ENCODE measurements at places on chromosomes 13 and 19.

DNA sequence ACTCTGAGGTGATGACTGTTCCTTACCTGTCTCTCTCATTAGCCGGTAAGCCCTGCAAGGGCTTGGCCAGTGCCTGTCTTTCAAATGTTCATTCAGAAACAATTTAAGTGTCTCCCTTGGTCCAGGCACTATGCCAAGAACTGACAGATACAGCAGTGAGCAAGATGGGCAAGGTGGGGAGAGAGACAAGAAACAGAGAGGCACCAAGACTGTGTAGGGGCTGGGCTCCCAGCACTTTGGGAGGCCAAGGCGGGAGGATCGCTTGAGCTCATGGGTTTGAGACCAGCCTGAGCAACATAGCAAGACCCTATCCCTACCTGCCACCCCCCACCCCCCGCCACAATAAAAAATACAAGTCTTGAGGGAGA lies 1.3 kb upstream of the CCNE1 start:
- DNase-seq, result no peak

DNA sequence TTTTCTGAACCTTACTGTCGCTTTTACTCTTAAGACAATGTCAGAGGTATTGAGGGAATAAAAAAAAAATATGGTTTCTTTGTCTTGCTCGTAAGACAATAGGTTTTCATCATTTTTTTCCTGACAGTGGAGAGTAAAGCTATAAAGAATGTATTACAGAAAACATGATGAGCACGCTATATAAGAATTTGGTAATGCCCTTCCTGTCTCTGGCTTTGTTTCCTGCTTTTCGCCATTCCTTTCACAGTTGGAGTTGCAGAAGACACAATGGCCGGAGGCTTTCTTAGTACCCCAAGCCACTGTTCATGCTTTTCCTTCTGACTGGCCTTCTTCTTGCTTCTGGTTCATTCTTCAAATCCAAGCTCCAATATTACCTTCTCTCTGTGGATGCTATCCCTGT lies 101.0 kb upstream of the DACH1 start:
- DNase-seq, result no peak

GRCh38 chr19:57016076-57016475 lies 103.7 kb upstream of the USP29 start:
- DNase-seq, result no peak

GRCh38 chr13:30129411-30129810 lies 177.9 kb downstream of the KATNAL1 start:
- DNase-seq, result no peak

GRCh38 chr13:76723551-76724232 lies 162.5 kb downstream of the KCTD12 start:
- DNase-seq, result no peak
